ENCODE measurements at places on chromosomes 13 and 19.

DNA sequence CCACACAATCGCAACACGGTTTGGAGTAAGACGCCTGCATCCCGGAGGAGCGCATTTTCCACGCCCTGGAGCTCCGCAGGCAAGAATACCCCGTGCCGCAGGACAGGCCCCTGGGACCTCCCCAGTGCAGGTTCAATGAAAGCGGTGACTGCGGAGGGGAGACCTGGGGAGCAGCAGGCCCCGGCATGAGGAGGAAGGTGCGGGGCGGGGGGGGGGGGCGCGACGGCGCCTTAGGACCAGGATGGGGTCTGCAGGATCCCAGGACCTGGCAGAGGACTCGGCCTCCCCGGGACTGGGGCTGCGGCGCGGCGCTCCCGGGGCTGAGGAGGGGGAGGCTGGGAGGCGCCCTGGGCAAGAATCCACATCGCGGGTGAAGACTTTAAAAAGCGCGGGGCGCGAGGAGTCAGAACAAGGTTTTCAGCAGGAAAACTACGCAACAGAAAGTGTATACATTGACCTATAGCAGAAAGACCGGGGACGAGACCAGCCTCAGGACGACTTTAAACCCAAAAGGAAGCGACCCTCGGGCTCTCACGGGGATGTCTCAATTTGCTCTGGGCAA lies 432 bp downstream of the ZNF611 start:
- DNase-seq: peak; percentile 8

DNA sequence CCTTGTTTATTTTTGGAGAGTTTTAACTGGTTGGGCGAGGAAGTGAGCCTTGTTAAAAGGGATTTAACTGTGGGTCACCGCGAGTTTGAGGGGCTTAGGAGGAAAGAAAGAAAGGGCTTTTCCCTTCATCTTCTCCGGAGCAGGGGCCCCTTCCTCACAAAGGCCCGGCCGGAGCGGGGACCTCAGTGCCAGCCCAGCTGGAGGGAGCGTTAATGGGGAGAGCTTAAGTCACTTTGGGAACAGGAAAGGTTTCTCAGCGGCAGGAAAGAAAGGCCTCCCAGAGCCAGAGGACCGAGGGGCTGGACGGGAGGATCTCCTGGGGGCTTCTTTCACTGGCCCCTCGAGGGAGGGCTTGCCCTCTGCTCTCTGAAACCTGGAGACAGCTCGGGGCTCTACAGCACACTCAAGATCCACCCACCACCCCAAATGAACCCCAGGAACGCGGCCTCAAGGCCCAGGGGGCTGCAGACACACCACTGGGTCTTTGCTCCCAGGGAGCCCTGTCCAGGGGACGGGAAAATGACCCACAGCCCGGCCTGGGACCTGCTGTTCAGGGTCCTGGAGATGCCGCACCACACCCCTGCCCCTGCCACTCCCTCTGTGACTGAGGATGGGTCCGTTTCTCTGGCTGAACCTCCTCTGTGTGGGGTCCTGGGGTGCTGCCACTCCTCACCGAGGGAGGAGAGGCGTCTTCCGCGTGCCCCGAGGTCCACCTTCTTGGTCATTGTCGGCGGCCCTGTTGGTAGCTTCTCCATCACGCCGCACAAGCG lies 128.3 kb downstream of the URI1 start:
- DNase-seq: no peak

GRCh38 chr13:95019886-95020285 lies 281.4 kb downstream of the ABCC4 start:
- DNase-seq: no peak

DNA sequence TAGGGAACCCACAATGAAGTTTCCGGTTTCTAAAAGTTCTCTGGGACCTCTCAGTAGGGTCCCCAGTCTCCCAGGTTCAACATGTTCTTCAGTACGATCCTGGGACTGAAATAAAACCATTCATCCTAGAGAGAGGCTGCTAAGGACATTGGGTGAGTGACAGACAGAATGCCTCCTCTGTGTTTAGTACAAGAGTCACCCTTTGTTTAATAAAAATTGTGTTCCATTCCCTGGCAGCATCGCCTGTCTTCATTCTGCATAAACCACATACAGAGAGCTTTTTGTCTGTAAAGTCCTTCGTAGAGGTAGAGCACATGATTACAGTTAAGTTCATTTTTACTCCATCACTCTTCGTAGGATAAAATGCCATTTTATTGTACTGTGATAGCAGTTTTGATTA lies 95.3 kb upstream of the GPR12 start:
- peak; percentile 1 for DNase-seq

GRCh38 chr19:12974301-12975220 lies 5.2 kb downstream of the DAND5 start:
- no peak for DNase-seq

DNA sequence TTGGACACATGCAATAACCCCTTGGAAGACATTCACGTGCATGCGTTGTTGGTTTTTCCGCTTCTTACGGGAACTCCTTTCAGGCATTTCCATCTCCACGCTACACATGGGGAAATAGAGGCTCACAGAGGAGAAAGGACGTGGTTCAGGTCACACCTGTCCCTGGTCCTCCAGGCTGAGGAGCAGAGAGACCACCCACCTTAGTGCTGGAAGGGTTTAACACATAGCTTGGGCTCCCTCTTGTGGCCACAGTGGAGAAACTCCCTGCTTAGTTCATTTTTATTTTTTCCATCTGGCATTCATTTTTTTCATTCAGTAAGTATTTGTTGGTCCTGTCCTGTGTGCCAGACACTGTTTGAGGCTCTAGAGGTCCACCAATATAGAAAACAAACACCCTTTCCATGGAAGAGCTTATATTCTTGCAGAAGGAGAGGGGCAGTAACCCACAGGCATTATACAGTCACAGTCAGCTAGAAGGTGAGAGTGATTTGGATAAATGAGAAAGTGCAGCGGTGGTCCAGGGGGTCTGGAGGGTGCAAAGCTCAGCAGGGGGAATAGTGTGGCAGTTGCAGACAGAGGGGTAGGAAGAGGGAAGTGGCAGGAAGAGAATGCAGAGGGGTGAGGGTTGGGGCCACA lies 24.2 kb upstream of the TTYH1 start:
- DNase-seq: peak; percentile 50

- no peak for DNase-seq
Observed at GRCh38 chr13:30789166-30789862, 54.0 kb downstream of the ALOX5AP start.

DNA sequence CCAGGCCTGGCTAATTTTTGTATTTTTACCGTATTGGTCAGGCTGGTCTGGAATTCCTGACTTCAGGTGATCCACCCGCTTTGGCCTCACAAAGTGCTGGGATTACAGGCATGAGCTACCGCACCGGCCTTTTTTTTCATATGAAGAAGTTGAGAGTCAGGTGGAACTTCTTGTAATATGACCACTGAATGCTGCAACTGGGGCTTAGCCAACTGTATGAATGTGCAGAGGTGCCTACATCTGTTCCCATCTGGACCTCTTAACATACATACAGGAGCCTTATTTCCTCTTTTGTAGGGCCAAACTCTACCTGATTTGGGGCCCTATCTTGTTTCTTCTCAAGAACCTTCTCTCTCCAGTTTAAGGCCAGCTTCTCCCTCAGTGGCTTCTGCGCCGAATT lies 11.9 kb upstream of the GGACT start:
- DNase-seq: no peak

DNA sequence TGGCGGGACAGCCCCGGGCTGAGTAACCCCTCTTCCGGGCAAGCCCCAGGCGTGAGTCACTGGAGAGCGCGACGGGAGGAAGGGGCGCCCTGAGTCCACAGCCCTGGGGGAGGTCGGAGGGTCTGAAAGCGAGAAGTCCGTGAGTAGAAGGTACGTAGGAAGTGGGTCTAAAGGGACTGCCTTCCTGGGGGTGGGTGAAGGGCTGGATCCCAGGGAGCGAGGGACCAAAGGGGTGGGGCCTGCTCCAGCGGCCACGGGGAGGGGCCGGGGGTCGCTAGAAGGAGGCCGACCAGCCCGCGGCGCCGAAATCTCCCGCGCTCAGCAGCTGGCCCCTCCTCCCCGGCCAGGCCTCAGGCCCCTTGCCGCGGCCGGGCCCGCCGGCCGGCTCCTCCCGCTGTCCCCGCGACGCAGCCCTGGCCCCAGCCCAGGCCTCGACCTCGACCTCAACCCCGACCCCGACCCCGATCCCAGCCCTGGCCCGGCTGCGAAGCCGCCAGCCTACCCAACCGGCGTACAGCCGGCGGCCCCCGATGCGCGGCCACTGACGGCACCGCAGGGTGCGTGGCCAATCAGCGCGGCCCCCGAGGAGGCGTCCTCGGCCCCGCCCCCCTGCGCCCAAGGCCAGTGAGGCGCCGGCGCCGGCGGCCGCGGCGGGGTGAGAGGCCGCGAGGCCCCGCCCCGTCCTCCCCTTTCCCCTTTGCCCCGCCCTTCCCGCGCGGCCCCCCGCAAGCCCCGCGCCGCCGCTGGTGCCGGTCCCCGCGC lies 22.6 kb downstream of the IPO5 start:
- DNase-seq: peak; percentile 83

- DNase-seq: peak; percentile 38
Observed at GRCh38 chr19:2477141-2477710, 1.3 kb downstream of the GADD45B start.

- no peak for DNase-seq
Observed at GRCh38 chr13:49353908-49354307, 90.0 kb downstream of the CAB39L start.

- no peak for DNase-seq
Observed at GRCh38 chr13:24264976-24265375, 44.4 kb upstream of the C1QTNF9 start.

DNA sequence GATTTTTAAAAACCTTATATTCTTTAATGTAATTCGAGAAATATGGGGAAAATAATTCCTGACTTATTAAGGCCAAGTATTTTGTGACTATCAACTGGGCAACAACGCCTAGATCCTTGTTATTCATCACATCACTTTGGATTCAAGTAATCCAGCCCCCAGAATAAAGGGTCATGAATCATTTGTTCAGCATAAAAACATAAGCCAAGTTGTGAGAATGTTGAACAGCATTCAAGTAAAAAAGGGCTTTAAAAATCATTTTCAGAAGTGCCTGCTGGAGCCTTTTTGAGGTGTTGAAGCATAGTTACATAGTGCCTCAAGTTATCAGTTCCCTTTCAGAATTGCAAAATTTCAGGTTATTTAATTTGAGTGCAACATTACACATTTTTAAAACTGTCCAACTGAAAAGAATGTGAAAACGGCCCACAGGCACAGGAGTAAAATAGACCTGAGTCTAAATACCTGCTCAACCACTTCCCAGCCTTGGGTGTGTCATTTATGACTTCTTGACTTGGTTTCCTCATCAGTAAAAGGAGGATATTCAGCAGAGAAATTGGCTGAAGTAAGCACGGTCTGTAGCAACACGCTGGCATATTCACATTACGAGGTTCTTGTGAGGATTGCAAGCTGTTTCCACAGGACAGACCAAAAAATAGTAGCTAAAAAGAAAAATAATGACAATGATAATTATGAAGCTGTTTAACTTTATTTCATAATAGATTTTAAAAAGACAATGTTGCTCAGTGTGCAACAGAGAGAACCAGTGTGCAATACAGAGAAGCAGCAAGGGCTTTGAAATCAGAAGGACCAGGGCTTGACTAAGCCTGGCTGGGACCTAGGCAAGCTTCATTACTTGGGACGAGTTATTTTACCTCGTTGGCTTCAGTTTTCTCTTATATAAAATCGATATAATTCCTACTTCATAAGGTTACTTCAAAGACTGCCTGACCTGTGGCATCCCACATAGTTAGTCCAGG lies 56.6 kb downstream of the MBNL2 start:
- no peak for DNase-seq

DNA sequence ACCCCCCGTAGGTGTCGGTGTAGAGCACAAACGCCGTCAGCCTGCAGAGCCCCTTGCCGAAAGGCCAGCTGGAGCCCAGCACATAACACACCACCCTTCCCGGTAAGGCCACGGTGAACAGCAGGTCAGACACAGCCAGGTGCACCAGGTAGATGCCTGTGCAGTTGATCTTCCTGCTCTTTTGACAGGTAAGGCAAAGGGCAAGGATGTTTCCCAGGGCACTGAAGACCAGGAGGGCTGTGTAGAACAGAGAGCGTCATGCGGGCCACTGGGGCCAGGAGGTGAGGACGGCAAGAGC lies 92.6 kb upstream of the TM9SF2 start:
- DNase-seq: no peak

- DNase-seq: no peak
Observed at GRCh38 chr19:31545777-31546176, 196.5 kb upstream of the TSHZ3 start.

- no peak for DNase-seq
Observed at GRCh38 chr13:45105895-45106294, 14.4 kb upstream of the GTF2F2 start.

GRCh38 chr13:108855737-108856387 lies 226.5 kb downstream of the MYO16 start:
- no peak for DNase-seq
